CD4-positive, alpha-beta T cell treated with Interleukin-4 for 4 hours (primary cell): ENCODE measurements at places on chromosomes 2 and 18.

GRCh38 chr2:109438773-109439389 is 174.9 kb downstream of the SEPTIN10 start:
- DNase-seq = no peak

DNA sequence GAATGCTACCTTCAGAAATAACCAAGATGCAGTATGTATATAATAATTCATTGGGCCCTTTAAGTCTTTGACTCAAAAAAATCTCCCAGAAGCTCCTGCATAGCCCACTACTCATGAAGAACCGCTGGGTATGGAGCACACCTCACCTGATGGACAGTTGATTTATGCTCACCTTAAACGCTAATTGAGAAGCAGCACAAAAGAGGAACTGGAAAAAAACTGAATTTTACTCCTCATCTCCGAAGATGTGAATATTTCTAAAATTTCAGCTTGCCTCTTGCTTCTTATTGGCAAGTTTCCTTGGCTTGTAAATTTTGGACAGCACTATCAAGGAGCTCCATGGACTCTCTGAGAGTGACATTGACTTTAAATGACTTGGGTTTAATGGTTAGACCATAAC is 5.5 kb downstream of the CYP1B1 start:
- no peak for DNase-seq

- no peak for DNase-seq
These were observed 35.5 kb upstream of the SPTBN1 start for GRCh38 chr2:54420524-54421172.

- no peak for DNase-seq
These were observed 923 bp downstream of the AMER3 start for GRCh38 chr2:130756053-130756873.

DNA sequence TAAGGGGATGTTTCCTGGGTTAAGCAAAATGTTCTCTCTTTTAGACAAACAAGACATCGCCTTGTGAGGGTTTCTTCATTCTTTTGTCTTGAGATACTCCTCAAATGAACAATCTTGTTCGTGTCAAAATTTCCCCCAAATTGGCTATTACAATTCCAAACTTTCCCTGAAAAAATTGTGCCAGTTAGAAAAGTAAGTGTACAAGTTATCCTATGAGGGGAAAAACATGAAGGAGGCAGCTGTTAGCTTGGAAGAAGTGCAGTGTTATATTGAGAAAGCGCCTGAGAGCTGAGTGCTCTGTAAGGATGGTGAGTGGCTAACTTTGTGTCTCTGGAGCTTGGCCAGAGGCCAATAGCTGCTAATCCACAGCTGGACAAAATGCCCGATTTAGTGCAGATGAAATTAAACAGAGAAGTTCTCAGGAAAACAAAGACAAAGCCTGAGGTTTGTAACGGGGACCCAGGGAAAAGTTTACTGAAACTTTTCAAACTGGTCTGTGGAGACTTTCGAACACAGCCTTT is 14.1 kb upstream of the PLEKHH2 start:
- no peak for DNase-seq

DNA sequence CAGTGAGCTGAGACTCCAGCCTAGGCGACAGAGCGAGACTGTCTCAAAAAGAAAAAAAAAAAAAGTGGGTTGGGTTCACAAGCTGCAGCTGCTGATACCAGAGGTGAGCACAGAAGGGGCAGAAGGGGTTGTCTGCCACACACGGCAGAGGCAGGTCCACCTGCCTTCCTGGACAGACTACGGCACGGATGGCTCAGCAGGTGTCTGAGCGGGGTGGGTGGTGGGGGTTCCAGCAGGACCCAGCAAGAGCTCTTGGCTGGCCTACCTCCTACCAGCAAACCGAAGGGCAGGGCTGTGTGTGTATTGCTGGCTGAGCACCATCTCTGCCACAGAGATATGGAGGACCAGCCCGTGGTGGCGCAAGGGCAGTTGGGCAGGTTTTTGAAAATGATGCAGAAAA is 130.4 kb upstream of the ASB18 start:
- no peak for DNase-seq

DNA sequence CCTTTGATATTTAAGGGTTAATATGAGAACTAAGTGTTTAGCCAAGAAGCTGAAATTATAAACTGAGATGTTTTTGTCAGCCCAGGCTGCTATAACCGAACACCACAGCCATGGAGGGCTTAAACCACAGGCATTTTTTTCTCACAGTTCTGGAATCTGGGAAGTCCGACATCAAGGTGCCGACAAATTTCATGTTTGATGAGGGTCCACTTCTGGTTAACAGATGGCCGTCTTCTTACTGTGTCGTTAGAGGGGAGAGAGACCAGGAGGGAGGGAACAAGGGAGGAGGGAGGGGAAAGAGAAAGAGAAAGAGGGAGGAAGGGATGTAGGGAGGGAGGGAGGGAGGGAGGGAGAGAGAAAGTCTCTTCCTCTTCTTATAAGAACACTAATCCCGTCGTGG is 6.5 kb upstream of the CNDP2 start:
- no peak for DNase-seq

DNA sequence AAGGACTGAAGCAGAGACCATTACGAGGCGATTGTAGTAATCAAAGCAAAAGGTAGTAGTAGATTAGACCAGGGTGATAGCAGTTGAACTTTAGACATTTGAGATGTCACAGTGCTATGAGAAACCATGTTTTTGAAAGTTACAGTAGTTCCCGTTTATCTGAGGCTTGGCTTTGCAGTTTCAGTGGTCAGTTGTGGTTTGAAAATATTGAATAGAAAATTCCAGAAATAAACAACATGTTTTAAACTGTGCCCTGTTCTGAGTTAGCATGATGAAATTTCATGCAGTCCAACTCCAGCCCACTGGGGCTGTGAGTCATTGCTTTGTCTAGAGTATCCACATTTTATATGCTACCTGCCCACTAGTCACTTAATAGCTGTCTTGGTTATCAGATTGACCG is 47.5 kb downstream of the ZNF638 start:
- DNase-seq = no peak

- DNase-seq = no peak
These were observed 9.1 kb downstream of the TMEM127 start for GRCh38 chr2:96256611-96257113.

DNA sequence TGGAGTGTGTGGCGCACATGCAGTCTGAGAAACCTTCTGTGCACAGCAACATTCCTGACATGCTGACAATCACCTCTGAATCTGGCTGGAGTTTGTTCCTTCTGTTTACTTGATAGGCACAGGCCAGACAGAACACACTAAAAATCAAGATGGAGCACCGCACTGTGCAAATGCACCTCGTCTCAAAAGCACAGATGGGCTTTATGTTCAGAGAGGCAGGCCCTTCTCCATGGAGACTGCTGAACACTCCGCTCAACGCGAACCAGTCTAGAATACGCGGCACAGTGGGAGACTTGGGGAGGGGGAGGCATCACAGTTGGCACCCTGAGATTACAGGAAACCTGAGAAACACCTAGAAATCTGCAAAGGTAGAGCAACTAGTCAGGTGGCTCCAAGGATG is 58.4 kb upstream of the DNMT3A start:
- DNase-seq = no peak

- DNase-seq = no peak
These were observed 245.3 kb downstream of the TFCP2L1 start for GRCh38 chr2:121039679-121040078.

DNA sequence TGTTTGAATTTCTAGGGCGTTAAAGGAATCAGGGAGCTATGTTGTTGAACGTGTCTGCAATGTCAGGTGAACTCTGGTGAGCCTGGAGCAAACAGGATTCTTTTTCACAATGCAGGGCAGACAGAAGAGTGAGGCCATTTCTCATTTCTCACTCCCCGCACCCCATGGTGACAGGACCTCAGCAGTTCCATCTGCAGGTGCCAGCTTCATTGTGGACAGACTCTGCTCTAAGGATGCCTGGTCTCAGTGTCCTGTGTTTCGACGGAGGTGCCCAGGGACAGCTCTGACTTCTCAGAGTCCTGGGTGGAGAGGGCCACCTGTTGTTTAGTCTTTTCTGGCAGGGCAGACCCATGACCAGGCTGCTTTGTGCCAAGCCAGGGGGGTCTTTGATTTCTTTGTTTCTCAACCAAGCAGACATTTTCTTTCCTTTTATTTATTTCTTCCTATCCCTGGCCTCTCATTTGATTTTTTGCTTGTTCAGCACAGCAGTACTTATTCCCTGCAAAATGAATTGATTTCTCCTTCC is 201.5 kb downstream of the RNF144A start:
- DNase-seq = no peak

DNA sequence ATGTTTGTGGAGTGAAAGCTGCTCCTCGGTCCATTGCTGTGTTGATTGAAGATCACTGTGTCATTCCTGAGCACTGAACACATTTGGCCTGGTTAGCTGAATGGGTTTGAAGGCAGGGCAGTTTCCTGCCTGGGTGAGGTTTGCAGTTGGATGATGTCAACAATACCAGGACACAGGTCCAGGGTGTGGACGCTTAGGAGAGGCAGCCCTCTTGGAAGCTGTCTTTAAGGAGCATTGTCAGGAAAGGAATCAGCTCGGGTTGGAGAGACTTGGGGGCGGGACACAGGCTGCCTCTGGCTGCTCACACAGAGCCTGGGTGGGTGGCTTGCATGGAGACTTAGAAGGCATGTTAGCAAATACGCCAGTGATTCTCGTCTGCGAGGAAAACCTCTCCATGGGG is 237.7 kb downstream of the SEPTIN10 start:
- DNase-seq = no peak

DNA sequence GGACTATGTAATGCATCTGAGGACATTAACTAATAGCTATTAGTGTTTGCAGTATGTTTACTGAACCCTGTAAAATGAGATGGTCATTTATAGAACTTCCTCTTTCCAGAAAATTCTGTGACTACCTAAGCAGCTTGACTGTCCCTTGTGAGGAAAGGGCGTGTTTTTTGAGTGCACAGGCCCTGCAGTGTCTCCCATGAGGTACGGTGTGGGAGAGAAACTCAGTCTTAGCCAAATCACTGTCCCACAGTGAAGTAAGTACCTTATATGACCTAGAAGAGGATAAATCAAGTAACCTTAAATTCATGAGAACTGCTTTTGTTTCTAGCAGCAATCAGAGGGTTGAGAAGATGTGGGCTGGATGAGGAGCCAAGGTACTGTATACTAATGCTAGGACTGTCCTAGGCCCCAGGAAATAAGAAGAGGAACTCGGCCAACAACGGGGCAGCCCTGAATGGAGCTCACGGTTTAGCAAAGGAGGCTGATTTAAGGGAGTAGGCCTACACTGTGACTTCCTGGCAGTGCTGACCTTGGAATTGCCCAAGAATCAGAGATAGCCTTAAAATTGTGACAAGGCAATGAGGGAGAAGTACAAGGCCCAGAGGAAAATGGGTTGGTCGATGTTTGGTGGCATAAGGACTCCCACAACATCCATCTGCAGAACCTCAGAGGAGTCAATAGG is 103.5 kb upstream of the CTAGE1 start:
- DNase-seq = no peak

DNA sequence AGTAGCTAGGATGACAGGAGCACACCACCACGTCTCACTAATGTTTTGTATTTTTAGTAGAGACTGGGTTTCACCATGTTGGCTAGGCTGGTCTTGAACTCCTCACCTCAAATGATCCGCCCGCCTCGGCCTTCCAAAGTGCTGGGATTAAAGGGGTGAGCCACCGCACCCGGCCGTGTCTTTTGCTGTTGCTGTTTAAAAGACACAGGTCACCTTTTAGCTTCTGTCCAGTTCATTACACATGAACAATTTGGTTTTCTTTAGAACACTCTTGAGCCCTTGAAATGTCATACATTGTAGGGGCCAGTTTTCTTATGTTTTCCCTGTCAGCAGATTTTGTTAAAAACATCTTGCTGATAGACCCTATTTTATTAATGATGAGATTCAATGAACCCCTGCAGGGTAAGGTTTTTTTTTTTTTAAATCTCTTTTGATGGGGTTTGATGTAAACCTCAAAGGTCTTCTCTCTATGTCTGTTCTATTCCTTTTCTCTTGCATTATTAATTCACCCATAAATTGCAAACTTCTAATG is 61.0 kb upstream of the AGPS start:
- DNase-seq = no peak

- no peak for DNase-seq
These were observed 93.4 kb upstream of the ZBTB14 start for GRCh38 chr18:5388896-5389295.

DNA sequence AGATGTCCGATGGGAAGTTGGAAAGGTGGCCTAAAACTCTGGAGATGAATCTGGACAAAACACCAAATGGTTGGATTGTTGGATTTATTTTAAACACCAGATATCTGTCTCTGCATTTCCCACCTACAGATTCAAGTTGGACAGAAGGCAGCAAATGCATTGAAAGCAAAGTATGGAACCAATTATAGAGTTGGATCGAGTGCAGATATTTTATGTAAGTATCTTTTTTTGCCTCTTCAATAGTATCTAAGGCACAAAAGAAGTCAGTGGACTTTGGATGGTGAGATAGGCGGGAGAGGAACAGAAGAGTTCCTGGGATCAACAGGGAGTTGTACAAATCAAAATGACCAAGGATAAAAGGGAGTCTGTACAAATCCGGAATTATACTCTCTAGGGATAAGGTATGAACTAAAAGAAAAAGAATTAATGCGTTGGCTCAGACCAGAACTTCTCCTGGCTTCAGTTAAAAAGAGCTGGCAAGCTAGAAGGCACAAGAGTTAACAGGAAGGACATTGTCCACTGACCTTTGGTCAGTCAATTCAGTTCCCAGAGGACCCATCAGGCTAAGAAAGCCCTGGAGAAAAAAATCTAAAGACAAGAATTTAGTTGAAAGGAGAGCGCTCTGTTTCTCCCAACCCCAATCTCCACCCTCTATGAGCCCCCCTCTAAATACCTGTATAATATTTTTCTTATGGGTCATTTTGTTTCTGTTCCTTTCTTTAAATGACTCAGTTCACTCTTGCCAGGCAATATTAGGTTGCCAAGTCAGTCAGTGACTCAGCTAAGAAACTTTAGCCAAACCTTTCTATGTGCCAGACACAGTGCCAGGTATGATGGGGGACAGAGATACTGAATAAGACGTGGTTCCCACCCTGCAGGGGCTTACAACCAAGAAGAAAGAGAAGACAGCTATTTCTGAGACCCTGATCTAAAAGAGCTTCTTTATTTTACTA is 29.1 kb downstream of the CPO start:
- DNase-seq = no peak

DNA sequence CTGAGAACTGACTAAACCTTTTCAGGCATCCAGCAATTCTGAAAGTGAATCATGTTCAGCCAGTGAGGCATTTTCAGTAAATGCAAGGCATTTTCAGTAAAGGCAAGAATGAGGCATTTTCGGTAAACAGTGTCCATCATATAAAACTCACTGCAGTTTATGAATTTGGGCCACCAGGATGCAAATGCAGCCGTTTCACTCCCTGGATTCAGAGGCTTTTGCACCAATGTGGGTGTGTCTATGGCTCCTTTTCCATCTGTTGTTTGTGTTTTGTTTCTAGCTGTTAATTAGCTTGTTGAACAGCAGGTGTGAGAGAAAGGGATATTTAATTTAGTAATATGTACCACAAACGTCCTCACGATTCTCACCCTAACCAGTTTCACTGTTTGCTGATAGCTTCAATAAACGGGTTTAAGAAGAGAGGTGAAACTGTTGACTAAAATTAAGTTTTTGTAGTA is 116.3 kb upstream of the PGAP1 start:
- no peak for DNase-seq

DNA sequence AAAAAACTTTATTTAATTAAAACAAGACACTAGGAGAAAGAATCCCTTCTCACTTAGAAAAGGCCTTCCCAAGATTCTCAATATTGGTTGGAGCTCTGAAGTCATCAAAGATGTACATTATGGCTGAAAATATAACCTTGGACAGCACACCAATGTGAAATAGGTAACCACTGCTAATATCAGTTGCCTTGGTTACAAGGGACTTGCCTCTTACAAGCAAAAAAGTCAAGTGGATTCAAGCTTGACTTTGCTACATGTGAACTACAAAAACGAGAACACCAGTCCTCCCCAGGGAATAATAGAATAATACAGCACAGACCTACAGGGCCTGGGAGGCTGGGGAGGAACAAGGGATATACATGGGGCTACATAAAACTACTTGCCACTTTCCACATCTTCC is 46.1 kb downstream of the NABP1 start:
- no peak for DNase-seq
